ENCODE measurements at places on chromosomes 2 and 18. TPM values are rescaled to one million over a fixed set of nuclear protein-coding genes. Genes with fewer than 3 reads are reported as not detected.

Gene FBXO36
- total RNA-seq: 0.74 TPM

Gene NT5C1B
- not detected for total RNA-seq

Gene ARHGAP15
- total RNA-seq: not detected

Gene GTF2A1L
- total RNA-seq: not detected

Gene SCN9A
- 2.1 TPM for total RNA-seq

Gene PSTPIP2
- 9.7 TPM for total RNA-seq

Gene CGREF1
- 29.1 TPM for total RNA-seq

Gene TMEM127
- total RNA-seq: 3.7 TPM

Gene AMMECR1L
- total RNA-seq: 17.2 TPM

Gene DNAJC5G
- total RNA-seq: not detected

DNA sequence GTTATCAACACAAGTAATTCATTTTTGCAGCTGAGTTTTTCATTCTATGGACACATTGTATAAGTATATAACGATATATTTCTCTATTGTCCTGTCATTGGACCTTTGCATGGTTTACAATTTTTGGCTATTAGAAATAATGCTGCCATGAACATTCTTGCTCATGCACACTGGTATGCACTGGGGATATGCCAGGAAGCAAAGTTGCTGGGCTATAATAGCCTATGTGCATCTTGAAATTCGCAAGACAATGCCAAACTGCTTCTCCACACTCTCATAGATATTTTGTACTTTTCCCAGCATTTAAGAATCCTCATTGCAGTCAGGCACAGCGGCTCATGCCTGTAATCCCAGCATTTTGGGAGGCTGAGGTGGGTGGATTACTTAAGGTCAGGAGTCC is 852.6 kb upstream of the ID2 start:
- DNase-seq: peak; percentile 61

DNA sequence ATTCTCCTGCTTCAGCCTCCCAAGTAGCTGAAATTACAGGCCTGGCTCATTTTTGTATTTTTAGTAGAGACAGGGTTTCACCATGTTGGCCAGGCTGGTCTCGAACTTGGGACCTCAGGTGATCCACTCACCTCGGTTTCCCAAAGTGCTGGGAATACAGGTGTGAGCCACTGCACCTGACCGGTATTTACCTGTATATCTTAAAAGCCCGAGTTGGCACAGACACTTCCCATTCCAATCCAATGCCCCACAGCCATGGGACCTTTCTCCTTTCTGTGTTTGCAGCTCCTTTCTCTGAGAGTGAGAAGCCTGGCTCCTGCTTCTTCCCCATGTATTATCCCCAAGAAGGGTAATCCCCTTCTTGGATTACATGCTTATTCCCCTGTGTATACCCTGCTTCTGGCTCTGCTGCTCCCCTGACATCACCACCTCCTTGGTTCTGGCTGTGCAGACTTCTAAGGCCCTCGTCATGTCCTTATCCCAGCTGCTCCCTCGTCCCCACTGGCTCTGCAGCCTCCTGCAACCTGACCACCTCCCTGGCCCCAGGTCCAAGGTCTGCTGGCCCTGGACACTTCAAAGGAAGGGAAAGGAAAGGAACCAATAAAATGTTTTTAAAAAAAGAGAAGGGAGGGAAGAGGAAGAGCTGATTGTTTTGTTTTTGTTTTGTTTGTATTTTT is 52.8 kb downstream of the INPP5D start:
- no peak for DNase-seq

- peak; percentile 83 for DNase-seq
Measured at GRCh38 chr2:233705911-233706506, 6.7 kb upstream of the UGT1A5 start.

DNA sequence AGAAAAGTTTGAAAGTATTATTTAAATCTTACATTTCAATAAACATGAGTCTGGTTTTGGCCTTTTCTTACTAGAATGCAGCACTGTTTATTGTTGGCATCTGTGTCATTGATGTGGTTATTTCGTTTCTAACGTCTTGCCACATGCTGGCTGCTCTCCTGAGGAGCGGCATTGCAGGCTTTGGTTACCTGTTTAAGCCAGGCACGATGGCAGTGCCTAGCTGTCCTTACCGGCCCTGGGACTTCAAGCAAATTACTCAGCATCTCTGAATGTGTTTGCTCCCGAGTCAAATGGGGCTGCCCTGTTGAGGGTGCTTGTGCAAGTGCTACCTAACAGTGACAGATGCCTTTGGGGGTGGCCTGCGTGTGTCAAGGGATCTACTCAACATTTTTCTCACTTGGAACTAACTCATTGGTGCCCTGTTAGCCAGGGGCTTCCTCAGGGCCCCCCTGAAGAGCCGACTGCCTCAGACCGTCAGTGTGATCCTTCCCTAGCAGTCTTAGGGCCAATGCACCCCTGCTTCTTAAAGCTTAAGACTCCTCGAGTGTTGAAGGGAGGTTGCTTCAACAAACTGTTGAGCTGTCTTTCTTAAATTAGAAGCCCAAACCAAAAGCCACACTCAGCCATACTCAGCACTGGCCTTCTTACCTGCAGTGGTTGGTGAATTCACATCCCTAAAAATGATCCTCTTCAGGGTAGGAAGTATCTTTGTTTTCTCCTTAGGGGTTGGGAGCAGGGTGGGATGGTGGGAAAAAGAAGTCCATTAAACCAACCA is 151.5 kb downstream of the NCK2 start:
- DNase-seq: no peak

- no peak for DNase-seq
Measured at GRCh38 chr2:199339891-199340605, 117.7 kb downstream of the SATB2 start.

GRCh38 chr2:37820471-37820986 is 104.6 kb upstream of the RMDN2 start:
- DNase-seq: no peak

GRCh38 chr2:44433895-44434294 is 72.1 kb downstream of the CAMKMT start:
- DNase-seq: no peak

GRCh38 chr18:11204020-11204419 is 54.7 kb upstream of the PIEZO2 start:
- DNase-seq: no peak

- DNase-seq: no peak
Measured at GRCh38 chr2:180416627-180417026, 409.5 kb upstream of the CWC22 start.

GRCh38 chr18:58416704-58417683 is 211.9 kb downstream of the ALPK2 start:
- DNase-seq: no peak

- DNase-seq: peak; percentile 49
Measured at GRCh38 chr2:38750011-38750890, 910 bp downstream of the SRSF7 start.

DNA sequence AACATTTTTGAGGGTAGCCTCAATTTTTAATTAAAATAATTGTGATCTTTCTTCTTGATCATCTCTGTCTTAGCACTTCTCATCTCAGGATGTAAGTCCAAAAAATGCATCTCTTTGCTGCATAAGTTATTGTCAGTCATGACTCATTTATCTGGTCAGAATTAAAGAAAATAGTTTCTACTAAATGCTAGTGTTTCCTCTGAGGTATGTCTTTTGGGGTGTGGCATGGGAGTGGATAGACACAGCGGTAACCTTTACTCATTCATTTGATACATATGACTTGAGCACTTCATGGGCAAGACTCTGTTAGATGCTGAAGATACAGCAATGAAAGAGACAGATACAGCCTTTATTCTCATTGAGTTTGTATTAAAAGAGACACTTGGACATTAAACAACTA is 284.7 kb downstream of the IRS1 start:
- DNase-seq: no peak

DNA sequence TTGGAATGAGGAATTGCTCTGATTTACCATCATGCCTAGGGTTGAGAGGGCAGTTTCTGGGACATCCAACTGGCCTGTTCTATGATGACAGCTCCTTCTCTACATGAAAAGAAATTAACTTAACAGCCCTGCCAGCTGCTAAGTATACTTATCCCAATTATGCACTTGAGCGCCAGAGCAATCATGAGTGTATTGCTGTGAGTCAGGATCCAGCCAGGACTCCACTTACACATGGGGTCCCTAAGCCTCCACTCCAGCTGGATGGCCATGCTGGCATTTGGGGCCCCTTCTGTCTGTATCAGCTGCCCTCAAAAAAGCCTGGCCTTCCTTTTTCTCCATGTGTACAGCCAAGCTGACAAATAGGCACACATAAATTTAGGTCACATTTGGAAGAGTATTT is 481.9 kb downstream of the TMX3 start:
- no peak for DNase-seq

GRCh38 chr2:206989311-206989710 is 50.0 kb downstream of the CPO start:
- DNase-seq: peak; percentile 18
